ENCODE measurements at places on chromosomes 3 and 15.

GRCh38 chr3:17972030-17972429 is 229.6 kb upstream of the TBC1D5 start:
- no peak for DNase-seq

DNA sequence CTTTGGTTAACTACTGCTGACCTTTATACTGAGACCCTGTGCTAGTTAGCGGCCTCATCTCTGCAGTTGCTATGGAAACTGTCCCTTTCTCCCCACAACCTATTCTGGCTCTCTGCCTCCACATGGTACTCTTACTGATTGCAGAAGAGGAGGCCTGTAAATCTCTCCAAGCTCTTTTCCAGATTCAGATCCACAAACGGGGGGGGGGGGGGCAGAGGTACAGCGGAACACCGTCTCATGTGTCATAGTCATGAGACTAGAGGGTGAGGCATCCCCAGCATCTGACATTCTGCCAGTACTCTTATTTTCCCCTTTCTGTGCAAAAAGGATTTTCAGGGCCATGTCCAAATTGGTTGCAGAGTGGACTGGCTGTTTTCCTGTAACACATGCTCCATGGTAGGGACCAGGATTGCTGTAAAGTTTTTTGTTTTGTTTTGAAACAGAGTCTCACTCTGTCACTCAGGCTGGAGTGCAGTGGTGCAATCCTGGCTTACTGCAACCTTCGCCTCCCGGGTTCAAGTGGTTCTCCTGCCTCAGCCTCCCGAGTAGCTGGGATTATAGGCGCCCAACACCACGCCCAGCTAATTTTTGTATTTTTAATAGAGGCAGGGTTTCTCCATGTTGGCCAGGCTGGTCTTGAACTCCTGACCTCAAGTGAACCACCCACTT is 8.3 kb upstream of the MAP1A start:
- DNase-seq, result no peak

DNA sequence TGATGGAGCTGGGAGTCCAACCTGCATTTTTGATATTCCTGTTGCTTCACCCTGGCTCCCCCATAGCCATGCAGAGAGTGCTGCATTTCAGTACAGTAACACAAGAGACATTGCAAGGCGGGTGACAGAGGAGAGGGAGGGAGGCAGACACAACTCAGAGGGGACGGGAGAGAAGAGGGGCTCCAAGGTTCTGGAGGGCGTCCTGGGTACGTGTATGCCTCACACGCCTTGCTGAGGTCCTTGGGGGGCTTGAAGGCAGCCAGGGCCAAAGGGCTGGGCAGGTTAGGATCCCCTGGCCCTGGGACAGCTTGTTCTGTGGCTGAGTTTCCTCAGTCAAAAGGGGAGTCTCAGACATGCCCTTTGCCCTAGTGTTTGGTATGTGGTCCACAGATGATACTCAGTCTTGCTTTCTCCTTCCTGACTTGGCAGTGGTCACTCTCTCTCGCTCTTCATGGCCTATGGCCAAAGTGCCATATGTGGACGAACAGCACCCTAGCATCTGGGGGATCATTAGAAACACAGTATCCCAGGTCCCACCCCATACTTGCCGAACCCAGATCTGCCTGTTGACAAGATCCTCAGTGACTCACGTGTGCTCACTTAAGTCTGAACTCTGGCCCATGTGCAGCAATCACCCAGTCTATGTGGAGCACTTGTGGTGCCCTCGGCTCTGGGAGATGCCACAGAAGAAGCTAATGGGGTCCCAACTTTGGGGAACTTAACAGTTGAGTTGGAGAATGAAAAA is 52.9 kb downstream of the FGD5 start:
- DNase-seq, result no peak

DNA sequence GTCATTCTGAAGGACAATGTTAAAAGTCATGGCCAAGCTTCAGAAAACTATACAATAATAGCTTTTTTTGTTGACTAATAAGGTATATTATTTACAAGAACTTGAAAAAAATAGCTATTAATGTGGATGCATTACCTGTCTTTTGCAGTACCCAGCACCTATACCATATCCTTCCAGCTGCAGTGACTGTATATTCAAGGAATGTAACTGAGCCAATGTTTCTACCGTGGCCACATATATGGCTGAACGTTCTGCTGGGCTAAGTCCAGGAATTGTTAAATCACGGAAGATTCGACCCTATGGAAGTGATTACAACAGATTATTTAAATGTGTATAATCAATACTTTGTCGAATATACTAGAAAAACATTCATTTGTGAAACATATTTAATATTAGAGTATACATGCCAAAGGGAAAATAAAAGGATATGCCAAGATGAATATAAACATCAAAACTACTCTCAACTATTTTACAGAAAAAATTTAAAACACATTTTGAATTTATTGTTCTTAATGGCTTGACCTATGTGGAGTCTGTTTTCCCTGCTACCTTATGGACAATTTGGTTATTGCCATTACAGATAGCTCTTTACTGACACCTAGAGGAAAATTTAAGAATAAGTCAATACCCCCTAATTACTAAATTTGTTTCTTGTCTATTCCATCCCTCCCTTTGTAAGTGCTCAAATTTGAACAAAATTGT is 17.6 kb downstream of the ACAD11 start:
- DNase-seq, result no peak

GRCh38 chr15:98381446-98381845 is 266.9 kb upstream of the IGF1R start:
- DNase-seq, result no peak

GRCh38 chr3:82044930-82045705 is 283.7 kb upstream of the GBE1 start:
- DNase-seq, result no peak

GRCh38 chr3:111541911-111542483 is at the start of gene CD96:
CD96 (plus strand) TSS chr3:111542197; CDS start chr3:111542249, 52 bp downstream.
- DNase-seq, result peak; percentile 41

GRCh38 chr3:4972652-4973643 is 6.3 kb upstream of the BHLHE40 start:
- DNase-seq, result no peak

- no peak for DNase-seq
These were observed 53.7 kb downstream of the CGGBP1 start for GRCh38 chr3:88005066-88005465.

- DNase-seq, result no peak
These were observed at the start of gene LRRC2 for GRCh38 chr3:46566040-46566641. LRRC2 (minus strand) TSS chr3:46566302; CDS start chr3:46551591, 14,711 bp downstream.

DNA sequence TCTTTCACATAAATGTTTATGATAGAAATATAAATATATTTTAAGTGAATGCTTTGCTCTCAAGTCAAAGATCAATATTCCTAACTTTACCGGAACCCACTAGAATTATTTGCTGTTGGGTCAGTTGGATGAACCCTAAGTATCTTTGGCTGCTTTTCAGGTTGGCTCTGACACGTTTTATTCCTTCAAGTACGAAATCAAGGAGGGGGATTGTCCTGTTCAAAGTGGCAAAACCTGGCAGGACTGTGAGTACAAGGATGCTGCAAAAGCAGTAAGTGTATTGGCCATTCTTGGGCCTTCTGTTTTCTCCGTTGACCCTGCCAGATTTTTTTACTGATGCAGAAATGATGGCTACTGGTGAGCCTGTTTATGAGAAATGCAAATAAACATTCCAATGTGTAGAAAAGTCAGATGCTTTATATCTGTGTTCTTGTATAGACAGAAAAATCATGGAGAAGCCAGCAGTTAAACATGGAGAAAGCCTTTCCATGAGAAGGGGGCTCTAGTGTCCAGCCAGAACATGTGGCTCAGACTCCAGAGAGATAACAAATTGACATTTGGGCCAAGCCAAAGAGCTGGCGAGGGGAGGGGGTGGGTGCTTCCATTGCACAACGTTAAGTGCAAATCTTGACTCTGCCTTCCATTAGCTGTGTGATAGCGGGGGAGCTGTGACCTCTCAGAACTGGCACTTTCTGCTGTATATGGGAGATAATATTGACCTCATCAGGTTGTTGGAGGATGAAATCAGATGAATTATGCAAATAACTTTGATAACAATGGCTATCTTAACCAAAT is 3.0 kb downstream of the KNG1 start:
- no peak for DNase-seq

- DNase-seq, result no peak
These were observed 48.8 kb upstream of the DNAJC13 start for GRCh38 chr3:132368515-132368914.

GRCh38 chr15:62873203-62873602 is 169.3 kb upstream of the TPM1 start:
- DNase-seq, result no peak

- no peak for DNase-seq
These were observed 113.5 kb downstream of the VPS13C start for GRCh38 chr15:61946778-61947177.

- no peak for DNase-seq
These were observed 41.2 kb downstream of the RLBP1 start for GRCh38 chr15:89179966-89180875.

DNA sequence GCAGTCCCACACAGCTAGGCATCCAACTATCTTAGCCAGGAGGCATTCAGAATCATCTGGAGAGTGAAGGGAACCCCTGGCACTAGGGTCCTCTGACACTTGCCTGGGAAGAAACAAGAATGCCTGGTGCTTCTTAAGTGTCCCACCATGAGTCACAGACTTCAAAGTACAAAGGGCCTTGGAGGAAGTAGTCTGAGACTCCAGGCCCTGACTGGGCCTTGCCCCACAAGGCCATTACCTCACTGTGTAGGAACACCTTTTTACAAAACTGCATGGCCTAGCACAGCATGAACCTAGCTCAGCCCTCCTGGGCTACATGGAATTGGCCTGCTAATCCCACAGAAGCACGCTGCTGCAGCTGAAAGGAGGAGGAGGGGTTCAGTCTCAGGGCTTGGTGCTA is 104.5 kb upstream of the SLCO2A1 start:
- no peak for DNase-seq

- DNase-seq, result no peak
These were observed 180.5 kb upstream of the RASGRP1 start for GRCh38 chr15:38745126-38745525.

DNA sequence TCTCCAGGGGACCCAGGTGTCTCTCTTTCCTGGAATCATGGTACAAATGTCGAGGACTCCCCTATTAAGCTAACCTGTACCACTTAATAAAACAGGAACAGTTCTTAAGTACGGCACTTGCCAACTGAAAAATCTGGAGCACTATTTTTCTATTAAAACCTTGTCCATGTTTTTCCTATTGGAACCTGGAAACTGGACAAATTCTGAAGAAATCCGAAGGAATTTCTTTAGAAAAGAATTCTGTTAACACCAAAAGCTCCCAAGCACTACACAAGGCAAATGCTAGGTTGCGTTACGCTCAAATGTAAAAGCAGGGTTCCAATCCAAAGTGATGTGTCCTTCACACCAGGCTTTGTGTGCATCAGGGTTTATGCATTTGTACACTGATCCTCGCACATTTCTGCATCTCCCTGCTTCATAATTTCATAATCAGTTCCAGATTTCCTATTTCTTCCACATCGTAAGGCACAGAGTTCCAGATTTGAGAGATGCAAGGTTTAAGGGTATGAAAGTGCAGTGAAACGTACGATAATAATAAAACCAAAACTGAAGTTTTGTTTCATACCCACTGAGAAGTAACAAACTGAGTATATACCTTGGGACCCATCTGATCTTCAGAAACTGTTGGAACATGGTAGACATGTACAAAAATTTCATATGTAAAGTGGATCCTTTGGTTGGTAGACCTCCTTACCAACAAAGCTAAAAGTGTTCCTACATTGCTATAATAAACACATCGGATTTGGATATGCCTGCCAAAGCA is 132.1 kb upstream of the WNT5A start:
- DNase-seq, result no peak

- DNase-seq, result no peak
These were observed 39.9 kb upstream of the TNFSF10 start for GRCh38 chr3:172562871-172563865.

- no peak for DNase-seq
These were observed 24.7 kb downstream of the RARB start for GRCh38 chr3:25452740-25453139.

DNA sequence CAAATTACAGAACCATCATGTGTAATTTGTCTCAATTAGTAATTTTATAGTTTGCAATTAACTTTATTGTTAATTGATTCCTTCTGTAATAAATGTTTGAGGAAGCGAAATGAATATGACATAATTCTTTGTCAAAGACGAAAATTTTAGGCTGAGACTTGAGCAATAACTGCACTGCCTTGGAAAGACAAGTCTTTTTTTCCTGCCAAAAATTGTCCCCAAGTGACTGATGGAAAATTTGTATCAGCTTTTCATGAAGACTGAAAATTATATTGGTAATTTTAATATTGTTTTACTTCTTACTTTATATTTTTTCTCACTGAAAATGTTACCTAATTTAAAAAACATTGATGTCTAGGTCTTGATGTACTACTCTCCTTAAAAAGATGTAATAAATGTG is 622.6 kb downstream of the NLGN1 start:
- no peak for DNase-seq

DNA sequence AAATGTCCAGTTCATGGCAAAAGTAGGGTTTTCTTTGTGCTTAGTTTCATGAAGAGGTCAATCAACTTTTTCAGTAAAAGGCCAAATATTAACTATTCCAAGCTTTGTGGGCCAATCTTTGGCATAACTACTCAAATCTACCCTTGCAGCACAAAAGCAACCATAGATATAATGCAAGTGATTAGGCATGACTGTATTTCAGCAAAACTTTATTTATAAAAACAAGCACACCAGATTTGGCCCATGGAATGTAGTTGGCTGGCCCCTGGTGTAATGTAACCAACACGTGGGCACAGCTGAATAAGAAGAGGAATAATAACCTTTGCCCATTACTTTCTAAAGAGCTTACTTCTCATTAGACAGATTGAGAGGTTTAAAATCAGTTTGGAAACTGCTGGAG is 50.6 kb downstream of the CASR start:
- DNase-seq, result no peak

- DNase-seq, result no peak
These were observed 679 bp downstream of the RPL35A start for GRCh38 chr3:197950677-197951061.

DNA sequence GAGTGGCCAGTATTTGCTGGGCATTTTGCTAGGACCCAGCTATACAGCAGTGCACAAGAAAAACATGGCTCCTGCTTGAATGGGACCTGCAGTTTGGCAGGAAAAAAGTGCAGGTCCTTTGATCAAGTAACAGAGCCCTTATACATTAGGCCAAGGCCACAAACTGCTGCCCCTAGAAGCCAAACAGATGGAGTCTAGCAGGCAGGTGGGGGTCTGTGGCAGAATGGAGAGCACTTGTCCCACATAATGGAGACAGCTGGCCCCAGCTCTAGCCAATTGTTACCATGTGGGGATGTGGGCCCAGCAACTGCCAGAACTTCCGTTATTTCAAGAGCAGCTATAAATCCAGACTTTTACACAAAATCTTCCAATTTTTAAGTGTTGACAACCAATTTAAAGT is 79.3 kb downstream of the SHQ1 start:
- DNase-seq, result no peak

GRCh38 chr15:63344731-63345390 is 36.8 kb downstream of the CA12 start:
- DNase-seq, result no peak

DNA sequence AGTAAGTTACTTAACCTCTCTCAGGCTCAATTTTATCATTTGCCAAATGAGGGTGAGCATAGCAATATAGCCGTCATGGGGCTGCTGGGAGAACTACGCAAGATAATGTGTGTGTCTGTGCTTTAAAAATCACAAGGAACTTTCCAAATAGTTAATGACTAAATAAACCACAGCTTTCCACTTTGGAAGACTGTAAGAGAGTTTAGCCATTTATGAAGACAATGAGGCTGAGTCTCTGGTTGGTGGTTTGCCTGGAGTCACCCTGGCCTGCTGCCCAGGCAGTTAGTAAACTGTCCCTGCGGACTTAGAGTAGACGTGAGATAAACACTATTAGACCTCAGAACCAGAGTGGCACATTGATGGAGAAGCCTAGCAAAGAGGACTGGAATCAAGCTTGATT is 357.7 kb downstream of the CLSTN2 start:
- no peak for DNase-seq
